Sigmoid colon (tissue), 7 donors: ENCODE measurements at places on chromosomes 4 and X. TPM values are rescaled to one million over a fixed set of nuclear protein-coding genes. Genes with fewer than 3 reads are reported as not detected.

Gene FGD1
- total RNA-seq, result 3.2 TPM

Gene NKX6-1
- not detected for total RNA-seq

DNA sequence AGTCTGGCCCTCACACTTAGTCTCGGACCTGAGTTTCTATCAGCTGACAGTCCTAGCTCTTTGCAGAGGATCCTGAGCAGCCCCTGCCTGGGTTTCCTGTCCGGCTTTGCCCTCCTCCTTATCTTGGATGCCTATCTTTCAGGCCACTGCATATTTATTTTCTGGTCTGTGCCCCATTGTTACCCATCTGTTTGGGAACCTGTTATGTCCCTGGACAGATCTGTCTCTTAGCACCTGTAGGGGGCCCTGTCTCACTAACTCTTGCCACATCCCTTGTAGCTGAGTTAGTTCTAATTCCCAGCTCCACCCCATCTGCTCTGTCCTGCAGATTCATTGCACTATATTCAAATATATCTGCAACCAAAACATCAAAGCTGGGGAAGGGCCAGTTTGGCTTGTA lies 514.9 kb upstream of the LCORL start:
- no peaks in the 10 kb centered on the region for H3K4me1 ChIP-seq
- DNase-seq, result no peak
- H3K4me3 ChIP-seq, result no peak overlapping the region
- no peaks in the 10 kb centered on the region for H3K27me3 ChIP-seq

GRCh38 chr4:169492436-169493163 lies 119.8 kb downstream of the NEK1 start:
- no peak for DNase-seq
- no peaks in the 10 kb centered on the region for H3K27me3 ChIP-seq
- no peak overlapping the region for H3K4me3 ChIP-seq
- no peaks in the 10 kb centered on the region for H3K36me3 ChIP-seq

Gene HSFX2
- total RNA-seq, result not detected

- H3K4me1 ChIP-seq, result no peaks in the 10 kb centered on the region
- no peaks in the 10 kb centered on the region for H3K36me3 ChIP-seq
- DNase-seq, result no peak
- no peak overlapping the region for H3K4me3 ChIP-seq
These were observed 145.0 kb downstream of the SPCS3 start for GRCh38 chr4:176464748-176465147.

DNA sequence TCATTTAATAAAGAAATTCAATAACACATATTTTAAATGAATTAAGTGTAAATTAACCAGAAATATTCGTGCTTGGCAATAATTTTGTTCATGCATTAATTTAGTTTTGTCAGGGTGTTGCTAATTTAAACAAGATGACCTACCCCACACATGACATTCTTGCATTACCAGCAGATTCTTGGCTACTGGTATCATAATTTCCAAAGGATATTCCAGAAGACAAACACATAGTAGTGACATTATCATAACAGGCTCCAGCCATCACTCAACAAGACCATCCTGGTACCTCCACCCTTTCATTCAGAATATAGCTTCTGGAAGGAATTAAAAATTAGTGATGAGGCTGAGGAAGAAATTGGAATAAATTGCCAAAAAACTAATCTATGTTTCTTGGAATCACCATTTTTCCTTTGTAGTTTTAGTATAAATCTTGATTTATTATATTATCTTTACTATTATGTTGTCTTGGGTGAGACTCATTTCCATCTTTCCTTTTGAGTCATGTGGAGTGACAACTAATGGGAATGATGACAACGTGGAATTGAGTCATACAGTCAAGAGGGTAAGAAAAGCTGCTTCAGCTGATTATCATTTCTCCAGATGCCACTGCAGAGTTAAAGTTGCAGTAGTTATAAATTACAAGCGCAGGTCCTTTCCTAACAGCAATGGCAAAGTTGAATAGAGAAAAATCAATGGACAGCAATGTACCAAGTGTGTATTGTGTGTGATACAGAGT lies 30.9 kb upstream of the HHIP start:
- H3K27ac ChIP-seq, result no peak overlapping the region
- no peak overlapping the region for H3K4me3 ChIP-seq
- H3K27me3 ChIP-seq, result no peaks in the 10 kb centered on the region
- no peaks in the 10 kb centered on the region for H3K4me1 ChIP-seq

GRCh38 chr4:120007896-120008436 lies 58.7 kb downstream of the MAD2L1 start:
- no peak overlapping the region for H3K4me3 ChIP-seq
- DNase-seq, result no peak
- no peaks in the 10 kb centered on the region for H3K4me1 ChIP-seq
- H3K36me3 ChIP-seq, result no peaks in the 10 kb centered on the region
- no peaks in the 10 kb centered on the region for H3K27me3 ChIP-seq

Gene CLDN2
- not detected for total RNA-seq

DNA sequence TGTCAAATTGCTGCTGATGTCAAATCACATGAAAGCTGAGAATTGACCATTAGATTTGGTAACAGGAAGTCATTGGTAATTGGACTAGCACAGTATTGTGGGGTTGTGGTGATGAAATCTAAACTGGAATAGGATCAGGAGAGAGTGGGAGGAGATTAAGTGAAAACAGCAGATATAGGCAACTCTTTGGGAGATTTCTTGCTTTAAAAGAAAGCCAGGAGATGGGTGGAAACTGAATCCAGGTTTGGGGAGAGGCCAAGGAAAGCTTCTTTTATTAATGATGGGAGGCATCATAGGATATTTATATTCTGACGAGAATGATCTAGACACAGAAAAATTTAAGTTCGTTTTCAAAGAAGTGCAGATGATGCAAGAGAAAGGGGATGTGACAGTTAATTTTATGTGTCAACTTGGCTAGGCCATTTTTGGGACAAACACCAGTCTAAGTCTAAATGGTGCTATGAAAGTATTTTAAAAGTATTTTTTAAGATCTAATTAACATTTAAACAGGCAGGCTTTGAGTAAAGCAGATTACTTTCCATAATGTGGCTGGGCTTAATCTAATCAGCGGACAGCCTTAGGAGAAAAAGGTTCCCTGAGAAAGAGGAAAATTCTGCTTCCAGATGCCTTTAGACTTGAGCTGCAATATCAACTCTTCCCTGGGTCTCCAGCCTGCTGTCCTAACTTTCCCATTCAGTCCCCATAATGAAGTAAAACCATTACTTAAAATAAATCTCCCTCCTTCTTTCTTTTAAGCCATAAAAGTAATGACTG lies 24.7 kb downstream of the SEC24D start:
- no peak for DNase-seq

GRCh38 chr4:13364172-13364571 lies 120.0 kb downstream of the RAB28 start:
- H3K27ac ChIP-seq, result no peak overlapping the region
- peaks cover 20% of the 10 kb centered on the region for H3K4me1 ChIP-seq
- no peaks in the 10 kb centered on the region for H3K36me3 ChIP-seq
- H3K4me3 ChIP-seq, result no peak overlapping the region
- no peak for DNase-seq

Gene GNL3L
- total RNA-seq, result 18.2 TPM

DNA sequence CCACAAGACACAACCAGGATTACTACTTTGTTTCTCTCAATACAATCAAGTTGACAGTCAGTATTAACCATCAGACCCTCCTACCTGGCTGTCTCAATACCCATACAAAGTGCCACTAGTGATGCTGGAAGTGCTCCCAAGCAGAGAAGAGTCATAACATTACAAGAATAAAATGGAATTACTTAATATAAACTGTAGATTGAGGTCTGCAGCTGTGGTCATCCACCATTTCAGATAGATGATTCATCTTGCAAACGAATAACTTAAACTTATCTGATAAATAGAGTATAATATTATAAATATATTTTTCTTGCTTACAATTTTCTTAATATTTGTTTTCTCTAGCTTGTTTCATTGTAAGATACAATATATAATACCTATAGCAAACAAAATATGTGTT lies 1034.2 kb upstream of the PCDH10 start:
- H3K4me3 ChIP-seq, result no peak overlapping the region
- H3K27me3 ChIP-seq, result no peaks in the 10 kb centered on the region
- no peak overlapping the region for H3K27ac ChIP-seq
- no peak for DNase-seq
- H3K4me1 ChIP-seq, result no peaks in the 10 kb centered on the region
- no peaks in the 10 kb centered on the region for H3K36me3 ChIP-seq

- H3K36me3 ChIP-seq, result no peaks in the 10 kb centered on the region
- H3K4me3 ChIP-seq, result no peak overlapping the region
- DNase-seq, result no peak
- H3K4me1 ChIP-seq, result no peaks in the 10 kb centered on the region
- no peak overlapping the region for H3K27ac ChIP-seq
- H3K27me3 ChIP-seq, result no peaks in the 10 kb centered on the region
These were observed 1912.7 kb upstream of the TENM3 start for GRCh38 chr4:180330521-180330920.

- no peaks in the 10 kb centered on the region for H3K36me3 ChIP-seq
- H3K27ac ChIP-seq, result no peak overlapping the region
- no peak for DNase-seq
These were observed 144.0 kb downstream of the ADAM29 start for GRCh38 chr4:175062183-175062592.

Gene PDLIM5
- 221 TPM for total RNA-seq

Gene KLHL4
- 0.33 TPM for total RNA-seq

- H3K27me3 ChIP-seq, result no peaks in the 10 kb centered on the region
- no peaks in the 10 kb centered on the region for H3K4me1 ChIP-seq
- H3K27ac ChIP-seq, result no peak overlapping the region
- peak; percentile 88 for DNase-seq
- H3K36me3 ChIP-seq, result no peaks in the 10 kb centered on the region
These were observed 282.2 kb upstream of the KLF3 start for GRCh38 chr4:38381788-38382187.

DNA sequence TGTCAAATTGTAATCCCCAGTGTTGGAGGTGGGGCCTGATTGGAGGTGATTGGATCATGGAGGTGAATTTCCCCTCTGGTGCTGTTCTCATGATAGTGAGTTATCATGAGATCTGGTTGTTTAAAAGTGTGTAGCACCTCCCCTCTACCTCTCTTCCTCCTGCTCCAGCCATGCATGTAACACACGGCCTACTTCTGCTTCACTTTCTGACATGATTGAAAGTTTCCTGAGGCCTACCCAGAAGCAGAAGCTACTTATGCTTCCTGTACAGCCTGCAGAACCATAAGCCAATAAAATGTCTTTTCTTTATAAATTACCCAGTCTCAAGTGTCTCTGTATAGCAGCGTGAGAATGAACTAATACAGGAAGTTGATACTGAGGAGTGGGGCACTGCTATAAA lies 61.7 kb upstream of the DDX60 start:
- no peaks in the 10 kb centered on the region for H3K36me3 ChIP-seq
- no peak for DNase-seq
- no peak overlapping the region for H3K4me3 ChIP-seq
- H3K27ac ChIP-seq, result no peak overlapping the region
- H3K4me1 ChIP-seq, result no peaks in the 10 kb centered on the region
- H3K27me3 ChIP-seq, result no peaks in the 10 kb centered on the region
